ENCODE measurements at places on chromosomes 3 and 15.

DNA sequence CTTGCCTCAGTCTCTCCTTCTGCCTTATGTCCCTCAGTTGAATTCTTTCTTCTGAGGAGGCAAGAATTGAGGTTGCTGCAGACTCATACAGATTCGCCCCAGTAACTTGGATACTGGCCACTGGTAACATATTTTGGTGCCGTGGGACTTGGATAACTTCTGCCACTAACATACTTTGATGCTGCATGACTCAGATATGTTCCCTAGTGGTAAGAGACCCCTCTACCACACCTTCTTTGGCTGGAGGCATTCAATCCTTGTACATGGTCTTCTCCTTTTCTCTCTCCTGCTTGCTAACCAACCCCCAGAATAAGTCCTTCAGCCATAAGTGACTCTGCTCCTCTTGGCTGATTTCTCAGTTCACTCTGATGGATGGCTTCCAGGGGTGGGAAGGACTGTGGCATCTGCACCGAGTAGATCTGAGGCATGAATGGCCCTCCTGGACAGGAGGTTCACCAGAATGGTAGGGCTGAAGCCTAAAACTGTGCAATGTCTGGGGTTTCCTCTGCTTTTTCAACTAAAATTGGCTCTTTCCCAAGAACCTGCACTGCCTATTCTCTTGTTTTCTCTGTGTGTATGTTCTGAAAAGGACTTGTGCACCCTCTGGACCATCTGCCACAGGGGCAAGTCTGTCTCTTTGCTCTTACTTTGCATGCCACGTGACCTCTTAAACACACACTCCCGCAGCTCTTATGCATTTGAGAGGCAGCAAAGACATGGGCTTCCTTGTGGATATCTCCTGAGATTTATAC, 55.5 kb upstream of the FSTL1 start:
- DNase-seq: no peak

- peak; percentile 48 for DNase-seq
These were observed 2.7 kb downstream of the ZMAT3 start for GRCh38 chr3:179068779-179069530.

DNA sequence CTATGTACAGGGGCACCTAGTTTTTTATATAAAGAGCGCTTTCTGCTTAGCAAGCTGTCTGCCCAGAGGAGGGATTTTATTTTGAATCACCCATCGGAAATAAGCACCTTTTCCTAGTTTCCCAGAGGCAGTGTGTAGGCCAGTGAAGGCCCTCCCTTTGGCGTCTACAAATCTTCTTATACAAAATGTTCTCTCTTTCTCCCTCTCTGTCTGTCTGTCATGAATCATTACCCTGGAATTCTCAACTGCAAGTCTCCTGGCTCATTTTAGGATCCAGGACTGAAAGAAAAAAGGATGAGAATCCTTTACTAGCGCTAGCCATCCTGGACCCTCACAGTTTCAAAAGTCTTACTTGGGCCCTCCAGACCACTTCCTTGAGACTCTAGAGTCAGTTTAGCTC, 728.1 kb downstream of the OTOL1 start:
- DNase-seq: no peak

- peak; percentile 36 for DNase-seq
These were observed 57.9 kb downstream of the CMSS1 start for GRCh38 chr3:99875581-99875928.

DNA sequence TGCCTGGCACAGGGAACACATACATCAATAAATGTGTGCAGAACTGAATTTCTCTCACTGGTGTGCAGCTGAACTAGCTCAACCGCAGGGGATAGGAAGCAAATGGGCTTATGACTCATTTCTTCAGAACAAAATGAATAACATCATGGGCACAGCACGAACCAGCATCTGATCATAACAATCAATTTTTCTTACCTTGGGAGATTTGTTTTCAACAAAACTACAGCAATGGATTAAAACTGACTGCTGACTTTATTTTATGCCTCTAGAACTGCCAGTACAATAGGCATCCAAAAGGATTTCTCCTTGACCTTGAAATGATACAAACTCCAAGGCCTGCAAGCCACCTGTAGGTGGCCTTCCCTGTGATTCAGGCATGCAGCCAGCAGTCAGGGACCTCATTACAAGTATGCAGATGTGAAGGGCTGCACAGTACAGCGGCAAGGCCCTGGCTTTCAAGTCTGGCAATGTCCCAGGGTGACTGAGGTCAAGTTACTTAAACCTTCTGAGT, 26.1 kb downstream of the TAMM41 start:
- no peak for DNase-seq

DNA sequence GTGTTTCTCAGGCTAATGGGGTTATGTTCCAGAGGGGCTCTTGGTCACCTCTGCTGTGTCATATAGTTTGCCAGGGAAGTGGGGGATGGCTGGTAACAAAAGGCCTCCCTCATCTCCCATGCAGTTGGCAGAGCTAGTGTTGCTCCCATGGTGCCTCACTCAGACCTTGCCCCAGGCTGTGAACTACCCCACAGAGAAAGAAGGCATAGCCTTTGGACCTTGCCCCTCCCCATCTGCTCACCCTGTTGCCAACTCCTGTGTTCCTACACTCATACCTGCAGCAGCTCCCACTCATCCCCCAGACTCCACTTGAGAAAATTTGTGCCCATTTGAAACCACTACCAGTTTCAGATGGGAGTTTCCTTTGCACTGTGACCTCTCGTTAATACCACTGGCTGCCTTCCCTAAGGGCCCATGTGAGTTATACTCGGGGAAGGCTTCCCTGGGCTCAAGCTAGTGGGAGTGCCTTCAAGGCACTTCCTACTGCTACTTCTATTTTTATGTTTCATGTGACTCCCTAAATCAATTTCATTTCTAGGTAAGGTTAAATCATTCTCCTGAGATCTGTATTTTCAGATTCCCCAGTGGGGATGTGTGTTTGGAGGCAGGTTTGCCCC, 25.3 kb upstream of the COPB2 start:
- DNase-seq: no peak

DNA sequence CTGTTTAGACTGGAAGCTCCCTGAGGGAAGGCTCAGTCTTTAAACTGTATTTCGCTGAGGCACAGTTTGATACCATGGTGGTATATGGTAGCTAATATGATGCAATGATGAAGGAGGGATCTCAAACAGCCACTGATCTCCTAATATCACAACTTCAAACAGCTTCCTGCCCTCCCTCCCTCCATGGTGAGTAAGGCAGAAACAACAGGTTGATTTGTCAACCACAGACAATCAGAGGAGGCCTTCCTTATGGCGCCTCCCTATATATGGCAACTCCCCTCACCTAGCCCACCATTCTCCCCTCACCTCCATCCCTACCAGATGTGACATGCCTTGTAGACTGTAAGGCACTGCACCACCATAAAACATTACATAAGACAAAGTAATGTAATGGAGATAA, 316.5 kb upstream of the ICE2 start:
- no peak for DNase-seq

DNA sequence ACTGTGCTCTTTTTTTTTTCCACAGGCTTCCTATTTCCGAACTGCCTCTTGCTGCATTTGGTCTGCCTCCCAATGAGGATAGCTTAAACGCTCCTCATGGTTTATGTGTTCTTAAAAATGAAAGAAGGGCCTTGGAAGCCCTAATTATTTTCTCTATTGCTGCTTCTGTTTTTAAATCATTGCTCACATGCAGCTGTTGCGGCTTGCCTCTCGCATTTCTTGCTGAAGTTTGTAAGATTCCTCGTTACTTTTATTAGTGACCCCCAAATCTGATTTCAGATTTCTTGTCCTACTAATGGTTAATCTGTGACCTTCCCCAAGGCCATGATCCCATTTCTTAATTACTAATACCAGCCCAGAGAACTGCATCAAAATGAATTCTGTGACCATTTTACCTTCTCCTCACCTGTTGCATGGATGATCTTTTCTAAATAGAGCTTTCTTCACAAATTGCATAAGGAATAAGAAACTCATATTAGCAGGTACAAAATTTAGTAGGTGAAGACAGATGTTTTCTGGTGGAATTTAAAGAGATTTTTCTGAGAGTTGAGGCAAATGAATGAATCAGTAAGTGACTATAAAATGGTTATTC, 1.8 kb downstream of the UBE2E1 start:
- DNase-seq: no peak

DNA sequence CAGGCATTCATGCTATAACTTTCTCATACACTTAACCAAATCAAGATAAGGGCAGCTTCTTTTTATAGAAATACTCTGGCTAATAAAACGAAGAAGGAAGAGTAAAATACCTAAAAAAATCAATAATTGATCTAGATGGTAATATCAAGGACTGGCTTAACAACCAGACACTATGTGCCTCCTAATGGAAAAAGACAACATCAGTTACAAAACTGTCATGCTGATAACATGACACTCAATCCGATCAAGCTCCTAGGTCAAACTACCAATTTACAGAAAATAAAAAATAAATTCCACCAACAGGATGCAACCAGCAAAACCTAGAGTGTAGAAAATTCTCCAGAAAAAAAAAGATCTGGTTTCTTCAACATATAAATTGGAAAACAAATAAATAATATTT, 634.6 kb downstream of the IGSF11 start:
- DNase-seq: no peak

- peak; percentile 53 for DNase-seq
These were observed 10.9 kb upstream of the LXN start for GRCh38 chr3:158683230-158683962.

GRCh38 chr3:81364411-81364810, 397.0 kb downstream of the GBE1 start:
- no peak for DNase-seq

GRCh38 chr3:126511291-126511690, 6.3 kb downstream of the UROC1 start:
- DNase-seq: no peak

DNA sequence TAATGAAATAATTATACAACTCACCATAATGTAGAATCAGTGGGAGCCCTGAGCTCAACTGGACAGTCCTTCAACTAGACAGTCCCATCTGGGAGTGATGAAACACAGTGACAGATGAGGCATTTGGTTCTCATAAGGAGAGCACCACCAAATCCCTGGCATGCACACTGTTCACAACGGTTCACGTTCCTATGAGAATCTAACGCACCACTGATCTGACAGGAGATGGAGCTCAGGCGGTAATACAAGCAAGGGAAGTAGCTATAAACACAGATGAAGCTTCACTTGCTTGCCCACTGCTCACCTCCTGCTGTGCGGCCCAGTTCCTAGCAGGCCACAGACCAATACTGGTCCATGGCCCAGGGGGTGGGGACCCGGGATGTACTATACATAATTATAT, 17.0 kb downstream of the PRKAR2A start:
- no peak for DNase-seq

GRCh38 chr3:177789500-177789899, 592.2 kb upstream of the TBL1XR1 start:
- DNase-seq: no peak

- peak; percentile 71 for DNase-seq
These were observed 163.4 kb downstream of the KLF13 start for GRCh38 chr15:31489801-31490646.

DNA sequence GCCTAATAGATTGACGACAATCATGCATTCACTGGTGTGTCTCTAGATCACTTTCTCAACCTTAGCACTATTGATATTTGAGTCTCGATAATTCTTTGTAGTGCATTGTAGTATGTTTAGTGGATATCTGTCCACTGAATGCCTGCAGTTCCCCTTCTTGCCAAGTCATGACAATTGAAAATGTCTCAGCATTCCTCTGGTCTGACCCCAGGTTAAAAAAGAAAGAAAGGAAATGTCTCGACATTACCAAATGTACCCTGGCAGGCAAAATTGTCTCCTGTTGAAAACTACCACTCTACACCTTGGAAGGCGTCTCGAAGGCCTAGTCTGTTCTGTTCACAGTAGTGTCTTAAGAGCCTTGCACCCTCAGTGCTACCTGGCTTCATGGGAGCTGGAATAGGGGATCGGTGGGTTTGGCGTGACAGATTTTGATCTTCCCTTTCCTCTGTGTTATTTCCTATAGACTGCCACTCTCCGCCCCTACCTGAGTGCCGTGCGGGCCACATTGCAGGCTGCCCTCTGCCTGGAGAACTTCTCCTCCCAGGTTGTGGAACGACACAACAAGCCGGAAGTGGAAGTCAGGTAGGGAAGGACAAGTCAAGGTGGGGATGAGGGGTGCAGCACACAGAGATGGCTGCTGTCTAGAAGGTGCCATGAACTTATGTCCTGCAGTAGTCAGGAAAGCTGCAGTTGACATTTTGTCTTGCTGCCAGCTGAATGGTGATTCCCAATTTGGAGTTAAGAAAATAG, 4.5 kb downstream of the ARPC4 start:
- no peak for DNase-seq

GRCh38 chr3:151008699-151009098, 36.2 kb upstream of the CLRN1 start:
- no peak for DNase-seq

DNA sequence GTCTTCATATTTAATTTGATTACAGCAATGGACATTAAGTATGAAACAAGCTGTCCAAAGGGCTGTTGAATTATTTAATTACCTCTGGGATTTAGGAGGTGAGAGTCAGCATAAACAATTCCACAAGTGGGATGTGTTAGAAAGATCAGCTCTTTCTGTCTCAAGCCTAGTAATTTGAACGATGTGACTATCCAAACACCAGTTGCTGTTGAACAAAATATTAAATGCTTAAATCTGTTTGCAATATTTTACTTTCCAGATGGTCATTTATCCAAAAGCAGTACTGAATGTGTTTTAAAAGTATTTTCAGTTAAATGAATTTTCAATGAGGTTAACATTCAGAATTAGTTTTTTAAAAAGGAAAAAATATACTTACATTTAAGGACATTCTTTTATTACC, 12.7 kb downstream of the KCNAB1 start:
- DNase-seq: no peak

DNA sequence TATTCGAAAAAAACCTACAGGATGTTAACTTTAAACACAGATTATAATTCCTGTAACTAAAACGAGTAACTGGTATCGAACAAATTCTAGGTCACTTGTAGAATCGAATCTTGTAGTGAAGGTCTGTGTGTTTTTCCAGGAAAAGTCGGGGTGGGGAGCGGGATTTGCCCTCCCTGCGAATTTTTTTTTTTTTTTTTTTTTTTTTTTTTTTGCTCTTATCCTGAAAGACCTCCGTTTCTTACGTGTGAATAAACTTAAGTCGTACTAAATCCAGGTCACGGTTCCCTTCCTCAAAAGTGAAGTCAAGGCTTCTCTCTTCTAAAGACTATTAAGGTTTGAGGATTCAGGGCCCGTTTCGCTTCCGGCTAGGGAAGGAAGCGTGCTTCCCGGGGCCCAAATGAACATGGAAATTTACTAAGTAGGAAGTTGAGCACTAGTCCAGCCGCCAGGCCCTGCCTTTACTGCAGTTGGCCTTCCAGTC, 770 bp downstream of the TBC1D5 start:
- peak; percentile 82 for DNase-seq

DNA sequence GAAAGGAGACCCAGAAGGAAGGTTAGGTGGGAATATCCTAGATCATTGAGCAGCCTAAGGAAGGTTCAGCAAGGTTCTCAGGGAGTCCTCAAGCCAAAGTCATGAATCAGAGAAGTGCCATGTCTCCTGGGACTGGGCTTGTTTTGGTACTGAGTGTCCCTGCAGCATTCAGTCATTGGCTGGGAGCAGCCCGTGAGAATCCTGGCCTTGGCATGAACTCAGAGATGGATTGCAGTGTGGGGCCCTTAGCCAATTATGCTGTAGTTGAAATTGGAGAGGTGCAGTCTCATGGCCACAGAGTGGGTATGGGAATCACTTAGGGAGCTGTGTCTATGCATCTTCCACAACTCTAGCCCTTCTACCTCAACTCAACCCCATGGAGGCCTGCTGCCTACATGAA, 17.0 kb upstream of the PPM1L start:
- no peak for DNase-seq
